T47D (cell line): ENCODE measurements at places on chromosomes 7 and 10.
A peak's percentile ranks its signal among the peaks of the same experiment; 100 is the strongest.

GRCh38 chr10:106175760-106176377 is 988.6 kb downstream of the SORCS1 start:
- peak; percentile 15 for DNase-seq

GRCh38 chr7:4607311-4607729 is 74.8 kb upstream of the FOXK1 start:
- DNase-seq = no peak

GRCh38 chr10:35425595-35425994 is 89.3 kb downstream of the CCNY start:
- no peak for DNase-seq

GRCh38 chr10:63819753-63820329 is 298.6 kb downstream of the REEP3 start:
- DNase-seq = peak; percentile 73

DNA sequence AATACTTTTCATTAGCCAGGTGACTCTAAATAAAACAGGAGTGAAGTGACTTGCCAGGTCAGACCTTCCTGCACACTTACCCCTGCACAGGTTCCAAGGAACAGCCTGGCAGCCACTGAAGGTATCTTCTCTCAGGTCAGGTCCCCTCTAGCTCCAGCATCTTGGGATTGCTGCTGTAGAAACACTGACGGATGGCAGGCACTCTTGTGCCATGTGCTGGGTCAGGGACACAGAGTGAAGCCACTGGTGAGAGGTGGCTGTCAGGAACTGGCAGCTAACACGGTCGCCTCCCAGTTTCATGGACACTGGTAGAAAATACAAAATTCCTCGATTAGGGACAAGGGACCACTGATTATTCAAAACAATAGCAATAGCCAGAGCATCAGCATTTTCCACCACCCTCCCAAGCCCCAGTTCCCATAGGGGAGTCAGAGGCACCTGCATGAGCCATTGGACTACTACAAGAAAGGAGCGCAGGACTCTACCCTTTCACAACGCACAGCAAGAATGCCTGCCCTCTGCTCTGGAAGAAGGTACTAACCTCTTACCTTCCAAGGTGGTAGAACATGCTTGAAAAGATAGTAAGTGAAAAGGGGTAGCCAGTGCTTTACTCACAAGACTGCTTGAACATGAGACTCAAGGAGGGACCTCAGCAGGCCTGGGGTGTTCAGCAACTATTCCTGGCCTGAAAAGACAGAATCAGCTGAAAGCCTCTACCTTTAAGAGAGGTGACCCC is 5.1 kb upstream of the MYO1G start:
- DNase-seq = no peak

GRCh38 chr7:150407588-150408392 is 28.7 kb downstream of the ZNF775 start:
- no peak for DNase-seq

- no peak for DNase-seq
Observed at GRCh38 chr7:22564511-22565045, 64.6 kb upstream of the STEAP1B start.
